ENCODE measurements at places on chromosomes 12 and 14.
A peak's percentile ranks its signal among the peaks of the same experiment; 100 is the strongest.

DNA sequence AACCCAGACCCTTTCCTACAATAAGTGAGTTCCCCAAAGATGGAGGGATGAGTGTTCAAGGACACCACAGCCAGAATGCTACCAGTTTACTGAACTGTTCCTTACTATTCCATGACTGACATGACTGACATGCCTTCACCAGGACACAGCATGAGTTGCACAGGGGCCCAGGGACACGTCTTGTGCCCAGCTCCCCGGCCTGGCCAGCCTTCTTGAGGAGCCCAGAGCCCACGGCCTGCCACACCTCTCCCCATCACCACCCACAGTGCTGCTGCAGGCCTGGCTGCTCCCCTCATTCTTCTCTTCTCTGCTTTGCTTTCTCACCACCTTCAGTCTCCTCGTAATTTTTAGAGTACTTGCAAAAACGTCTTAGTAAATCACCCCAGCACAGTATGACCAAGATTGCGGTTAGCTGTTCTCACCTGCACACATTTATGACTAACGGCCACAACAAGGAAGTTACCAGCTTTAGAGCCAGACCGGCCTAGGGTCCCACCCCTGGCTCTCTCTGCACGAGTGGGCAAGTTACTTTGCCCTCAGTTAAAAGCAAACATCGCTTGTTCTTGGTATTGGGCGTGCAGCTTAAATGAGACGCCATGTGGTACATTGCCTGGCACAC, 18.5 kb downstream of the PPP2R5E start:
- no peak for DNase-seq

DNA sequence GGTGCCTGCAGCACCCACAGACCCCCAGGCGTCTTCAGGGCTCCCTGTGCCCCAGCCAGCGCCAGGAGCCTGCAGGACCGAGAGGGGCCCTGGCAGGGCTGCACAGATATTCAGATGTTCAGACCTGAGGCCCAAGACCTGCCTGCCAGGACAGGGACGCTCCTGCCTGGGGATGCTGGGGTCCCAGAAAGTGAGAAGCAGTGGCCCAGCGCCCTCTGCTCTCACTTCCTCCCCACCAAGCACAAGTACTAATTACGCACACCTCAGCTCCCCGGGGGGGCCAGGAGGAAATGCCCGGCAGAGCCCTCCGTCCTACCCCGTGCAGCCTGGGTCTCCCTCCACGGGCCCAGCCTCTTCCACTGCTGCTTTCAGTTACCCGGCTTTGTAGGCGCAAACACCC, 28.8 kb upstream of the INF2 start:
- no peak for DNase-seq

DNA sequence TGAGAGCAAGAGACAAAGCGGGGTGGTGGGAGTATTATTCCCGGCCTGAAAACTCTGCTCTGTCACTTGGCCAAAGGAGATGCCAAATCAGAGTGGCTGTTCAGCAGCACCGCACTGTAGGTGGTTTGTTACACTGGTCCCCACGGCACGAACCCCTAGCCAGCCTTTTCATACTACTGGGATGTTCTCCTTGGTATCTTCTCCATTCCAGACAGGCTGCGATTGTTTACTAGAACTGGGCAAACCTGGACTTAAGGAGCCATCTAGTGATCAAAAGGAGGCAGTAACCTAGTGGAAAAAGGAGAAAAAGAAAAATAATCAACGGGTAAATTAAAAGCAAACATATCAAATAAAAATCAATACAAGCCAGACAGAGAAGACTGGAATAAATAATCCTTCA, 58.9 kb upstream of the TMTC2 start:
- no peak for DNase-seq

DNA sequence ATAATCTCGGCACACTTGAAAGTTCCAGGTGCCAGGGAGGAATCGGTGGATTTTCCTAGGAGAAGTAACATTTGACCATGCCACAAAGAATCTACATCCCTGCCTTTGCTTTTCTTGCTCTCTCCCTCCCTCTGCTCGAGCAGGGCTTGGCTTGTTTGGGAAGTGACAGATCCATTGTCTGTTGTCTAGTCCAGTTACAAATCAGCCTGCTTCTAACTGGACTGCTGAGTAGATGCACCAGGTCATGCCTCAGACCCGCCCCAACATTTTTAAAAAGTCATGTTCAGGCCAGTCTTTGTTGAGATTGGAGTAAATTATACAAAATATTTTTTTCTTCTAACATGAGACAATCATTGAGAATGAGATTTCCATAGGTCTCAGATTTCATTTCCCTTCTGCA, 153.4 kb downstream of the GCH1 start:
- no peak for DNase-seq

GRCh38 chr12:88243982-88244381, 101.9 kb downstream of the TMTC3 start:
- DNase-seq: no peak

DNA sequence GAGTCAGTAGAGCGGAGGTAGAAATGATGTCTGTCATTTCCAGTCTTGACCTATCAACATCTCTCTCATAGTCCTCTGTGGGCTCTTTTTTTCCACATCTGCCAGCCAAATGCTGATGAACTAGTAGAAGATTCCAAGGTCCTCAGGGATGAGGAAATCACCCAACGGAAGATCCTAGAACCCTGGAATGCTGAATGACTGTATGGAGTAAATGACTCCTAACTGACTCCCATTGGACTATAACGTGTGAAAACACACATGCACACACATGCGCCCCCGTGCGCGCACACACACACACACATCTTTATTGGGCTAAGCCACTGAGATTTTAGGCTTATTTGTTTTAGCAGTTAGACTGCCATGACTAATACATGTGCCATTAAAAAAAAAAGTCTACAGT, 159.2 kb downstream of the MYRFL start:
- no peak for DNase-seq

GRCh38 chr12:55723516-55724225, 3.5 kb downstream of the RDH5 start:
- no peak for DNase-seq

DNA sequence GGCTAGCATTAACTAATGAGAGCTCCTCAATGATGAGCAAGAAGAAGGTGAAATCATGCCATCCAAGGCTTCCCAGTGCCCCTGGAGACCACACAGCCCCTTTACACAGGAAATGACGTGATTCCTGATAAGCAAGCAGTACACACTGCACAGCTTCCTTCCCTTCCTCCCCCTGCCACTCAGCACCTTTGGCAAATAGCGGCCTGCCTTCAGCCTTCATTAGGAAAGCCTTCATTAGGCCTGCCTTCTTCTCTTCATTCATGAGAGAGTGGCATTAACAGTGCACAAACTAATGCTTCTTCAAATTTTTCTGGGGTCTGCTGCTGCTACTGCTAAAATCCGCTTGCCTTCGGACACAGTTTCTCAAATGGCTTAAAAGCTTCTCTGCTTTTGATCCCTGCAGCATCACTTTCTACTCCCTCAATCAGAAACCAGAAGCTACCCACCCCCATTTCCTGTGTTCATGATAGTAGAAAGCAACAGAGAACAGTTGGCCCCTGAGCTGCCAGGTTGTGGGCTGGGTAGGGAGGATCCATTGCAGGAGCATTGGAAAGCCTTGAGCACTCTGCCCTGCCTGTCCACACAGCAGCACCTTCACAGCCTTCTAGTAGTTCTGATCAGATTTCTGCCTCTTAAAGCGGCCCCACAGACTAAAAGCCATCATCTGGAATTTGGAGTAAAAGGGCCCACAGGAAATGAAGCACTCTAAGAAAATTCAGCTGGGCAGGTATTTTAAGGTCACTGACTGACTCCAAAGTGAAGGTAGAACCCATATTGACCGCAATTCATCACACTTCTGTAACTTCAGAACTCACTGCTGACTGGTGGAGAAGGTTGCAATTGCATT, 103.8 kb upstream of the ETV6 start:
- DNase-seq: peak; percentile 13

- DNase-seq: no peak
Observed at GRCh38 chr14:38137005-38137404, 70.7 kb upstream of the SSTR1 start.

- DNase-seq: no peak
Observed at GRCh38 chr14:39988939-39989338, 556.7 kb upstream of the FBXO33 start.

DNA sequence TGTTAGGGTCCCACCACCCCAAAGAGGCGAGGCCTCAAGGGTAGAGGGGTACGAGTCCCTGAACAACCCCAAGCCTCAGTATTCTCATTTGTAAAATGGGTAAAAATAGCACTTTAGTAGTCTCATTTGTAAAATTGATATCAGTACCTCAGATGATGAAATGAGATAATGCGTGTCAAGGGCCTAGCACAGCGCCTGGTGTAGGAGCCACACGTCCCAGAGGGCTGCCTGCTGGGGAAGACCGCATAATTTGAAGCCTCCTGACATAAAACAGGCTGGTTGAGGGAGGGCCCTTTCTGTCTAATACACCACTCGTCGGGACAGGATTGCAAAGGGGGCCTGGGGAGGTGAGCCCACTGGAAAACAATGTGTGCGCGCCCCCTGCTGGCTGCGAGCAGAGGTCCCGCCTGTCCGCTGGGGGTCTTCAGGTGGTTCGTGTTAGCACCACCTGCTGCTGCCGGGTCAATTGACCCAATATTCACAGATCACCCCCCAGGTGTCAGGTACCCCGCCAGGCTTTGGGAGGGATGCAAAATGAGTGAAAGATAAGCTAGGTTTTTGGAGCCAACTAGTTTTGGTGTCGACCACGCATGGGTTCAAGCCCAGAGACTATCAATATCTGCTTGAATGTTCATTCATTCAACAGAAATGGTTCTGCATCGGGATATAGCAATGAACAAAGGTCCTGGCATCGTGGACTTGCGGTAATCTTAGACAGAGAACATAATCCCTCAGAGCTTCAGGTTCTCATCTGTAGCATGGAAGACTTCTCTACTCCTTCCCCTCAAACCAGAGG, 24.7 kb upstream of the IRF2BPL start:
- peak; percentile 54 for DNase-seq

DNA sequence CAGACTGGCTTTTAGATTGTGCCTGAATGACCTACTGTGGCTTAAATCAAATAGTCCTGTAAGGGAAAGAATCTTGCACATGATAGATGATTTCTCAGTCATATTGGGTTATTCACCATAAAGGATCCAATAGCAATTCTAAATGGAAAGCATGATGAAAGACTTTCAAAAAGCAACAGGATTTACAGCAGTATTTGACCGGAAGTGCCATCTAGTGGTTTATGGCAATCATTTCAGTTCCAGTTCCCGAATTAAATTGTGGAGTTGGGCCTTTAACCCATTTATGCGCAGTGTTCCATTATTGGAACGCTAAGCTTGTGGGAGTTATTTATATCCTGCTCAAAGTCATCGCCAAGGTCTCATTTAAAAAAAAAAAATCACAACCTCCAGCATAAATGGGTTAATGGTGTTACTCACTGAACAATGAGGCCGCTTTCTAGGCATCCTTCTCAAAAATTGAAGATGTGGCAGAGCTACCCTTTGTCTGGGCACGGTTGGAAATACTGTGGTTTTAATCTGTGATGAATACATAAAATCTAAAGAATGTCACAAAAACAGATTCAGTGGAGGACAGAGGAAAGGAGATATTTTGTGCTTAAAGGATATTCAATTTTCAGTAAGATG, 60.8 kb upstream of the REP15 start:
- no peak for DNase-seq

DNA sequence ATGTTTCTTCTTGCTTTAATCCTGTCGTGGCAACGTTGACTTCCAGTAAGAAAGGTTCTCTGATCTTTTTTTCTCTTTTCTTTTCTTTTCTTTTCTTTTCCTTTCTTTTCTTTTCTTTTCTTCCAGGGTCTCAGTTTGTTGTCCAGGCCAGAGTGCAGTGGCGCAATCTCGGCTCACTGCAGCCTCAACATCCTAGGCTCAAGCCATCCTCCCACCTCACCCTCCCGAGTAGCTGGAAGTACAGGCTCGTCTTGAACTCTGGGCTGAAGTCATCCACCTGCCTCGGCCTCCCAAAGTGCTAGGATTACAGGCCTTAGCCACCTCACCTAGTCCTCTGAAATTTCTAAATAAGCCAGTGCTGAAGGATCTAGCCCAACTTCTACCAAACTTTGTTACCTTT, 1.3 kb upstream of the MAP3K9 start:
- DNase-seq: no peak

DNA sequence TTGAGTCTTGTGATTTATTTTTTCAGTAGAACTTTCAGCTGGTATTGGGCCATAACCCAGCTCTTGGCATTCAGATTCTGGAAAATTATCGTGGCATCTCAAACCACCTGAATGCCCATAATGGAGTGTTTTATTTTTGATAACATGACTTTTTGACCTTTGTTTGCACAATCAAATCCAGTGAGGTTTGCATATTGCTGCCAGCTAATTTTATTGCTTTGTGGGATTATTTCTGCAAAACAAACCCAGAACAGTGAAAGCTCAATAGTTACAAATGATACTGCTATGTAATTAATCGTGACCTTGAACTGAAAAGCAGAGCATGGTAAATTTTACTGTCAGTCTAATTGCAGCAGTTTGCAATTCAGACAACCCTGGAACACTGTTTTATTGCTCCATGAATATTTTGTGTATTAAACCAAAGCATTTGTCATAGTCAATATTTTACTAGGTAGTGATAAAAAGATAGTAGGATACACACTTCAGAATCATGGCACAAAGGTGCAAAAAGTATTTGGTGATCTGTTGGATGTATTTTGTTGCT, 255.2 kb upstream of the NAV3 start:
- no peak for DNase-seq

DNA sequence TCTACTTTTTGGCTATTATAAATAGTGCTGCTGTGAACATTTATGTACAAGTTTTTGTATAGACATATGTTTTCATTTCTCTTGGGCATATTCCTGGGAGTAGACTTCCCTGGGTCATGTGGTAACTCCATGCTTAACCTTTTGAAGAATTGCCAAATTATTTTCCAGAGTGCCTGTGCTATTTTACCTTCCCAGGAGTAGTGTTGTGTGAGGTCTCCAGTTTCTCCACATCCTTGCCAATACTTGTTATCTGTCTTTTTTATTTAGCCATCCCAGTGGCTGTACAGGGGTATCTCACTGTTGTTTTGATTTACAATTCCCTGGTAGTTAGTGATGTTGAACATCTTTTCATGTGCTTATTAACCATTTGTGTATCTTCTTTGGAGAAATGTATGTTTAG, 18.9 kb downstream of the UBE3B start:
- no peak for DNase-seq

DNA sequence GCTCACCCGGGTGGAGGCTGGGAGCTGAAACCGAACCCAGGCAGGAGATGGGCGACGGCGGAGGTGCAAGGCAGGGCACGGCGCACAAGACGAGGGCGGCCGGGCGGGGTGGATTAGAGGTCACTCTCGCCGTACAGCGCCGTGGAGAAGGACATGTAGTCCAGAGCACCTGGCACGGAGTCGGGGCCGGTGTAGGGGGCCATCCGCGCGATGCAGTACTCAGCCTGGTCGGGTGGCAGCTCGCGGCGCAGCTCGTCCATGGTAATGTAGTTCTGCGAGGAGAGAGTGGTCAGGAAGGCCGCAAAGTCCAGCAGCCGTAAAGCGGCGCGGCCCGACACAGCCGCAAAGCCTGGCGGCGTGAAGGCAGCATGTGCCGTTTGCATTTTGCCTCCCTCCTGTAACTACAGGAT, 81.9 kb upstream of the ZFP36L1 start:
- no peak for DNase-seq

Measured in activated CD4-positive, CD25-positive, alpha-beta regulatory T cell treated with anti-CD3 and anti-CD28 coated beads, Interleukin-2, amount 50 U/mL, for 16 hours (primary cell).